ENCODE measurements at places on chromosomes 2 and 18. TPM values are rescaled to one million over a fixed set of nuclear protein-coding genes. Genes with fewer than 3 reads are reported as not detected.

DNA sequence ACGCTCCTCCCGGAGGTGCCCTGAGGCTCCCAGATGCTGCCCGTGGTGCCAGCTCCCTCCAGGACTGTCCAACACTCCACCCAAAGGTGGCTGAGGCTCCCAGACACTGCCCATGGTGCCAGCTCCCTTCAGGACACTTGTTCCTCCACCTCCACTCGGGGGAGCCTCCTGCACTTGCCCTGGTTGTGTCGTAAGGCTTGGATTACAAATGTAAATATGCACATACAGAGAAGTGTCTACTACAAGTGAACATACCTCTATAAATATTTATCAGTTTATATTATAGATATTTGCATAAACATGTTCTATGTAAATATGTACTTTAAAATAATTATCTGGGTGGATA is 143.3 kb downstream of the PXDN start:
- DNase-seq = no peak

- no peak for DNase-seq
Measured at GRCh38 chr2:69933839-69934613, 19.1 kb downstream of the MXD1 start.

- DNase-seq = no peak
Measured at GRCh38 chr2:220157312-220157711, 529.9 kb downstream of the SLC4A3 start.

DNA sequence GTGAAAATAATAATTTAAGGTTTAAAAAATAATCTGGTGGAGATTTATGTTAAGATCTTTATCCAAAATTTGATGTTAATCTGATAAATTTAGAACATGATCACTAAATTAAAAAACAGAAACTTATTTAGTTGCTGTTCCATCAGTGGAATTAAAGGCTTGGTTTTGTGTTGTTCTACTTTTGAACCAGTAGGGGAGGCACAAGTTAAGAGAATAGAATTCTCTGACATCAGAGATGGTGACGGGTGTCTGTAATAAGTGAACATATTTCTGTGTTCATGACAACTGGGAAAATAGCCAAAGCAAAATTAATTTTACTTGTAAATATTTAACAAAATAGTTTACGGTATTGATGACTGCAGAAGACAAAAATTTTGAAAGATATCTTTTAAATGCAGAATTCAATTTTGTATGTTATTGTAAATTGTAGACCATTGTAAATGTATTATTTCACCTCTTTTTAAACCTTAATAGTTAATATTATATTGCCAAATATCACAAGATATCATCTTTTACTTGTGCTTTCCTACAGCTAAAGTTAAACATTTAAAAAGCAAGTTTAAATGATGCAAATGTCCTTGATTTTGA is 106.0 kb downstream of the UBR3 start:
- peak; percentile 6 for DNase-seq

GRCh38 chr2:70496819-70497218 is 56.8 kb downstream of the TGFA start:
- no peak for DNase-seq

DNA sequence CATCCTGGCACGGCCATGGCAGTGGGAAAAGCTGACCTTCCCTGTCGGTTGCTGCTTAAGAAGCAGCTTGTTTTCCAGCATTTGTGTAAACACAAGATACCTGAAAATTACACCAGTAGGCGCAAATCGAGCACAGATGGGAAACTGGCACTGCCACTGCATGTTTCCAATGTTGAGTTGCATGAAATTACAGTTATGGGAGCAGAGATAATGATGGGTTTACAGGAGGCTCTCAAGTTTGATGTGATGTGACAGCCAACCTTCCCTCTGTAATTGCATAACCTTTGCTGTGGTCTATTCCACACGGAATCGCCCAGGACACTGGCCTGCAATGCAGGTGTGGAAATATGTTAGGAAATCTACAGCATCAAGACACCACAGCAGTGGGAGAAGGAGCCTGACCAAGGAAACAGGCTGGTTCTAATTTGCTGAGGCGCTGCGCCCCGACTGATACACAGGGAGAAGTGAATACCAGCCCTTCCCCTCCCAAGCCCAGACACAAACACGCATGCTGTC is 17.4 kb downstream of the GPR45 start:
- no peak for DNase-seq

GRCh38 chr2:60998628-60999545 is 18.6 kb upstream of the PEX13 start:
- peak; percentile 40 for DNase-seq

GRCh38 chr2:4455486-4456155 is 752.2 kb downstream of the DCDC2C start:
- DNase-seq = no peak

- DNase-seq = peak; percentile 57
Measured at GRCh38 chr2:71685073-71685848, 231.9 kb downstream of the DYSF start.

- no peak for DNase-seq
Measured at GRCh38 chr2:109159096-109159495, 30.1 kb downstream of the SH3RF3 start.

GRCh38 chr2:119180892-119181291 is 22.3 kb upstream of the C1QL2 start:
- DNase-seq = no peak

DNA sequence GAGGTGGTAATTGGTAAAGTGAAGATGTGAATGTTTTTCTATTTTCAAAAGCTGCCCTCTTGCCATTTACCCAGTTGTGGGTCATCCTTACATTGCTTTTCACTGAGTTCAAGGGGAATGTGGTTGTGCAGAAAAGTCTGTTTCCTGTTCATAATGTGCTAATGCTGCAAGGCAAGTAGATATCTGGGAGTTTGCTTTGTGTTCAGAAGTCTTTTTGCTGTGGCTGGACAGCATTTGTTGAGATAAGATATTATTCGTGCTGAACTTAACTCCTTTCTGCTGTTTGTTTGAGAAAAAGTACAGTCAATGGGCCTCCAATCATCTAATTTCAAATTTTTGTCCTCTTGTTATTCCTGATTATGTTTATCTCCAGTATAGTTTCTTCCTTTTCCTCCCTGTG is 263.2 kb downstream of the LTBP1 start:
- no peak for DNase-seq

DNA sequence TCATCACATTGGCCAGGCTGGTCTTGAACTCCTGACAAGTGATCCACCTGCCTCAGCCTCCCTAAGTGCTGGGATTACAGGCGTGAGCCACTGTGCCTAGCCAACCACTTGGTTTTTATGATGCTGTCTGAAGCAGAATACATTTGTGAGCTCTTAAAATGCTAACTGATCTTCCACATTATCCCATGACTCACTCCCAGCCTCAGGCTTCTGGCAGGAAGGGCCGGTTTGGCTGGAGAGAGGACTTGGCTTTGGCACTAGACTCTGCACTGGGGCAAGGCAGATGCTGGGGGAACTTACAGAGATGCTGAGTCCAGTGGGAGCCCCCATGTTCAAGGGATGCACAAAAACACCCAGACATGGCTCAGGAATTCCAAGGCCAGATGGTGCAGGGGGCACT is 40.5 kb upstream of the SH3BP4 start:
- DNase-seq = peak; percentile 23

Gene ANTXR1
- polyA plus RNA-seq = 147 TPM

Gene STPG4
- polyA plus RNA-seq = 0.16 TPM

Gene SCN9A
- polyA plus RNA-seq = 2.5 TPM

Gene POMC
- polyA plus RNA-seq = 2.3 TPM

Gene SLC40A1
- 46.1 TPM for polyA plus RNA-seq
